ENCODE measurements at places on chromosomes 5 and 9.

- DNase-seq: no peak
Measured at GRCh38 chr9:92704528-92704927, 34.6 kb upstream of the IPPK start.

- no peak for DNase-seq
Measured at GRCh38 chr9:107586493-107586892, 96.9 kb upstream of the KLF4 start.

DNA sequence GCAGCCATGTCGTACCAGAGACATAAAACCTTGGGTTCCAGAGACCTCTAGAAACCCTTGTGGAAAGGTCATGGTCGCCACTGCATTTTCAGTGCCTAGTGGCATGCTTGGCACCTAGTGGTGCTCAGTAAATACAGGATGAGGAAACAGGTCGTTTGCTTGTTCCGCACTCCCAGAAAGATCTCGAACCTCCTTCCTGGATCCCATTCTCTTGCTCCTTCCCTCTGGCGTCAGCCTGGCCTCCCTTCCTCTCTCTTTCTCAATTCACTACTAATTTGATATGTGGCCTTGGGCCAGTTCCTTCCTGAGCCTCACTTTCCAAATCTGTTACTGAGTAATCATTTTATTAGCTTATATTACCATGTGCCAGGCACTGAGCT is 4.4 kb downstream of the NDST1 start:
- DNase-seq: no peak

GRCh38 chr5:180598797-180599589 is 7.7 kb upstream of the SCGB3A1 start:
- DNase-seq: no peak

DNA sequence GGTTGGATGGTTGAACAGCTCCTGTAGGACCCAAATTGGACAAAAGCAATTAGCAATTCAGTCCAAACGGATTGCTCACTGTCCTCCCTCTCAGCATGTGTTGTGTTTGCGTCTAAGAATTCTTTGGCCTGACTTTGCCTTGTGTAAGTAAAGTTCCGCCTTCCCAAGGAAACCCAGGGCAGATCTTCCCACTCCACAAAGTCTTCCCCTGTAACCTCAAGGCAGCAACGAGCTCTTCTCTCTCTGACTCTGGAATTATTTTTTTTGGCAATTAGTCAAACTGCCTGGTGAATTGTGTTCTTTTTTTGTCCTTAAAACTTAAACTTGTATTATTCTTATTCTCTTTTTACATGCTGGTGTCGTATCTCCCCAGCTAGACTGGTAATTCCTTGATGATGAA is 20.7 kb upstream of the BASP1 start:
- no peak for DNase-seq

DNA sequence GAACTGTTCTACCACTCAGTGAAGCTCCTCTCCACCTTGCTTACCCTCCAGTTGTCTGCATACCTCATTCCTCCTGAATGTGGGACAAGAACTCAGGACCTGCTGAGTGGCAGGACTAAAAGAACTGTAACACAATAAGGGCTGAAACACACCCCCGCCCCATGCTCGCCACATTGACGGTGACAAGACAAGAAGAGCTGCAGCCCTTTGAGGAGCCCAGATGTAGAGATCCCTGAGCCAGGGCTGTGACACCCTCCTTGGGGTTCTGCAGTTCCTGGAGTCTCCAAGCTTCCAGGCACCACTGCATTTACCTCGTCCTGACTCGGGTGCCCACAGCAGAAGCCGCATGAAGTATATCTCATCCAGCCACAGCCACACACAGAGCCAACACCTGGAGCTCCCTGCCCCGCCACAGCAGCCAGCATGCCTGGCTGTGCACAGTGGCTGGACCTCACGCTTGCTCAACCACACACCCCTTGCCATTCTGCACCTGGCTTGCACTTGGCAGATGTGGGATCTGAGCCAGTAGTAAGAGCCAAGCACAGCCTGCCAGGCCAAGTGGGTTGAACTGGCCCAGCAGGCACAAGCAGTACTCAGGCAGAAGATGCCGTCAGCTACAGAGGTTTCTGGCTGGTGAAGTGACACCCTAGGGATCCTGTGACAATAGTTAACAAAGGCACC is 166.1 kb downstream of the RNF180 start:
- no peak for DNase-seq

DNA sequence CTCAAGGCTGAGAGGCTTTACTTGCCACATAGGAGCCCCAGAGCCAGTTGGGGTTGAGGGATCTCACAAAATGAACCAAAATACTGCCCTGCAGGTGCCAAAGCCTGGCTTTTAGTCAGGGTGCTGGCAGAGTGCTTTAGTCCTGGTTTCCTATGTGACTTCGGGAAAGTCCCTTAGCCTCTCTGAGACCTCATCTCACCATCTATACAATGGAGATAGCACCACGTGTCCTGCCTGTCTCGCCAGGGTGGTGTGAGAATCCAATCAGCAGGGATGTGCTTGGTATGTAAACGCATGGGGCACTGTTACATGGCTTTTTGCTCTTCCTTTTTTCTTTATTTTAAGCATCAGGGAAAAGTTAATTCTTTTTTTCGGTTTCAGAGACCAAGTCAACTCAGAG is 68.3 kb downstream of the SHB start:
- DNase-seq: no peak

- peak; percentile 57 for DNase-seq
Measured at GRCh38 chr5:177309351-177310191, 2.1 kb downstream of the MXD3 start.
